ENCODE measurements at places on chromosomes 2 and 18.

- DNase-seq, result no peak
These were observed 44.0 kb downstream of the TET3 start for GRCh38 chr2:74028741-74029140.

- no peak for DNase-seq
These were observed 27.1 kb downstream of the C2orf76 start for GRCh38 chr2:119339562-119339923.

- no peak for DNase-seq
These were observed 166.7 kb downstream of the CTIF start for GRCh38 chr18:48705531-48705930.

- no peak for DNase-seq
These were observed 10.7 kb downstream of the MERTK start for GRCh38 chr2:111909079-111909478.

GRCh38 chr18:7722955-7723354 is 155.8 kb downstream of the PTPRM start:
- DNase-seq, result no peak

Measured in stimulated activated naive CD8-positive, alpha-beta T cell treated with anti-CD3 and anti-CD28 coated beads, Interleukin-15, amount 100 ng/mL, for 72 hours (primary cell).